ENCODE measurements at places on chromosomes 4 and X.

DNA sequence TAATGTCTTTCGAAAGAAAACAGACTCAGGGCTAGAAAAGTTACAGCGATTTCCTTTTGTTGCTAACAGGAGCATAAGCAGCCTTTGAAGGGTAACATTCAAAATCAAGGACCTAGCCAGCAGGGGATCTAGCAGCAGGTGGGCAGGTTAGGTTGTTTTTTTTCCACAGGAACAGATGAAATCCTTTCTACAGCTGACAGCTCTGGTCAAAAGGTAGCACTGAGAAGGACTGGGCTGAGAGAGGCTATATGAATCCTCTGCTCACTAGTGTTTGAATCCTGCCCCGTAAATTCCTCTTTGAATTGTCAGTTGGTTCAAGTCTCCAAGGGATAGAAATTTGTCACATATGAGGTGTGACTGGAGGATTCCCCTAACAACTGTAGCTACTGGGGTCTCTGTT, 188.2 kb downstream of the SH2D1A start:
- no peak for DNase-seq

DNA sequence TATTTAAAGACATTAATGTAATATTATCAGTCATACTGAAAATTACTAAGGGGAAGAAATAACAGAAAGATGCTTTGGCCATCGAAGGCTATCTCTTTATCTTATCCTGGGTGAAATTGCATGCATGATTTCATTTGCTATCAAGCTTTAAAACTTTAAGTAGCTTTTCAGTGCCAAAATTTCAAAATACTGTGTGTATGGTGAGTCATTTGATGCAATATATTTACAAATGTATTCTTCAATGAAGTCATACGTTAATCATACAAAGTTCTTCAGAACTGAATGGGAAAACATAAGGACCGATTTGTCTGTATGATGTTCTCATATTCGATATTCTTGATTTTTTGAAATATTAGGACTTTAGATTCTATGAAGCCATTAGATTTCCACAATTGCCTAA, 1295.8 kb upstream of the AGA start:
- DNase-seq: no peak

DNA sequence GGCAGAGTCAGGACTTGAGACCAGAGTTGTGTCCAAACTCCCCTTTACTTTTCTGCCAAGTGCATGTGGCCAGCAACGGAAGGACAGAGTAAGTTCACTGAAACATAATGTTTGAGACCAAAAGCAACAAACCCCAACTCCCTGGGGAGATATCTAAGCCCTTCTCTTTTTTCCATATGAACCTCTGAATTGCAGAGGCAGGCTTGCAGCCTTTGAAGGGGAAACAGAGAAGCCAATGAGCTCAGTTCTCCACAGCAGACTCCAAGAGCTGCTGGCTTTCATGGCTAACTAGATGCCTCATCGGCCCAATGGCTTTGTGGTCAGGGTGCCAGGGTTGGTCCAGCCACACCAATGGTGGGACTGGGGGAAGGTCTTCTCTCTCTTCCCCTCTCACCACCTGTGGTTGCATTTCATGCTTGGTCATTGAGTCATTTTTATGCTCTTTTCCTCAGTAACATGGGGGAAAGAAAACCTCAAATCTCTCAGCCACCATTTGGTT, 34.0 kb downstream of the STARD8 start:
- no peak for DNase-seq

GRCh38 chr4:78937837-78938236, 1.4 kb downstream of the PAQR3 start:
- no peak for DNase-seq

GRCh38 chr4:28788929-28789490, 1928.4 kb downstream of the STIM2 start:
- DNase-seq: no peak

GRCh38 chr4:159401791-159402380, 299.0 kb downstream of the RAPGEF2 start:
- no peak for DNase-seq

DNA sequence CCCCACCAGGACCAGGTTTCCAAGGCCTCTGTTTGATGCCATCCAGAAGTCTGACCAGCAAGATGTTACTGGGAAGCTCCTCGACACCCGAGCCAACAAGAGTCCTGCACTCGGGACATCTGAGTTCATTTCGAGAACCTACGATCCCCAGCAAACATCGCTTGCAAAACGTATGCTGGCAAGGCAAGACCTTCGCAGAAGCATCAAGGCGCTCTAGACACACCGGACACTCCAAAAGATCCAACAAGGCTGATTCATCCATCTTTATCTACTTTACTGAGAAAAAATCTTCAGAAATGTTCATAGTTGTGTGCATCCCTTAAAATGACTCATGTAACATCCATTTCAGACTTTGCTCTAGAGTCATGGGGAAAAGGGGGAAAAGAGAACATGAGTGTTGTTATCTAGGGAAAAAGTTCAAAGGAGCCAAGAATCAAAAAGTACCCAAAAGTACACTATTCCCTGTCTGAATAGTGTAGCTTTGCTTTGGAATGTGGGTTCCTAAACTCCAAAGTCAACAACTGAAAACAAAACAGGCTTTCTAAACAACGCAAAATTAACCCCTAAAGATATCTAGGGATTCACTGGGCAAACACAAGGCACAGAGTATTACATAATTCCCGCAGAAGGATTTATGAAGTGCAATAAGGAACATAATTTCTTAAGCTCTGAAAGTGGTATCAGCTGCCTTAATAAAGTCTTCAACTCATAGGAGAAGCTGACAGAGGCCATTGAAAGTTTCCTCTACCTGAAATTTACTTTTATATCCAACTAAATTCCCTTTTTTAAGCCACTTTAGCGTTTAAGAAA, 1.6 kb downstream of the SH3RF1 start:
- DNase-seq: no peak

- DNase-seq: peak; percentile 23
These were observed 160.2 kb downstream of the NHS start for GRCh38 chrX:17535229-17535628.

GRCh38 chr4:67884701-67885100, 899 bp upstream of the TMPRSS11D start:
- DNase-seq: no peak

GRCh38 chr4:121096629-121097028, 24.3 kb upstream of the NDNF start:
- DNase-seq: no peak

Data from stimulated activated CD8-positive, alpha-beta memory T cell treated with anti-CD3 and anti-CD28 coated beads, Interleukin-2, amount 100 ng/mL, for 48 hours (primary cell).